Esophagus muscularis mucosa (tissue), 4 donors: ENCODE measurements at places on chromosomes 1 and 21.

DNA sequence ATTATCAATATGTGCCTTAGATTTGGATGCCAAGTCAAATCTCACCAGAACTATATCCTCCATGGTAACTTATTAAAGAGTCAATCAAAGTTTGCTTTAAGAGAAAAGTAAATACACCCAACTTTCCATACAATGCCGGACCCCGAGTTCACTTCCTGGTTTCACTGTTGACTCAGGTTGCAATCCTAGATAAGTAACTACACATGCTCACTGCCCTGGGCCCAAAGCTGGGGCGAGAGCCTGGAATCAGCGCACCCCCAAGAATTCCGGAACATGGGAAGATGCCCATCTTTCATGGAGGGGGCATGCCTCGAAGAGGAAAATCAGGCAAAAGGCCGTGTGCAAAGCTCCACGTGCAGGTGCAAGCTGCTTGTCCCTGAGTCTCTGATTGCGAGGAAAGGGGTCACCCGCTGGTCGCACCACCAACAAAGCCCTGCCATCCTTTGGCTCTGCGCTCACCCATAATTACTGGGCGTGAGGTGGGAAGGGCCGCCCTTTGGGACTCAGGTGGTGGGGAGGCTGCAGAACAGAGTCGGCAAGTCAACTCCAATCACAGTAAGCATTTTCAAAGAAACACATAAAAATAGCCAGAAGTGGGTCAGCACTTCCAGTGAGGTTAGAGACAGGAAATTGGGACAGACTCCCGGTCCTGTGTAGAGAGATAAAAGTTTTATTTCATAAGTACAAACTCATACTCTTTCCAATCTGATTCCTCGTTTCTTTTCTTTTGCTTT lies 167.7 kb downstream of the TOMM20 start:
- H3K4me1 ChIP-seq, result peaks cover 79% of the 10 kb centered on the region
- peak overlapping the region; percentile 75 for H3K27ac ChIP-seq
- H3K4me3 ChIP-seq, result no peak overlapping the region
- DNase-seq, result no peak
- H3K27me3 ChIP-seq, result no peaks in the 10 kb centered on the region

GRCh38 chr1:38848071-38848470 lies 11.5 kb downstream of the RRAGC start:
- H3K4me1 ChIP-seq, result peaks cover 4% of the 10 kb centered on the region
- no peaks in the 10 kb centered on the region for H3K27me3 ChIP-seq
- no peak for DNase-seq
- peaks cover 24% of the 10 kb centered on the region for H3K36me3 ChIP-seq
- no peak overlapping the region for H3K4me3 ChIP-seq

GRCh38 chr21:25169370-25169769 lies 437.9 kb downstream of the MRPL39 start:
- no peak overlapping the region for H3K4me3 ChIP-seq
- no peaks in the 10 kb centered on the region for H3K36me3 ChIP-seq
- no peaks in the 10 kb centered on the region for H3K27me3 ChIP-seq
- H3K4me1 ChIP-seq, result no peaks in the 10 kb centered on the region

- no peaks in the 10 kb centered on the region for H3K36me3 ChIP-seq
- no peak overlapping the region for H3K4me3 ChIP-seq
- H3K4me1 ChIP-seq, result no peaks in the 10 kb centered on the region
- H3K27me3 ChIP-seq, result no peaks in the 10 kb centered on the region
- peak; percentile 80 for DNase-seq
Measured at GRCh38 chr1:14100444-14100843, 400.5 kb downstream of the PRDM2 start.

- DNase-seq, result no peak
- no peaks in the 10 kb centered on the region for H3K27me3 ChIP-seq
- H3K4me3 ChIP-seq, result no peak overlapping the region
- H3K27ac ChIP-seq, result no peak overlapping the region
- H3K4me1 ChIP-seq, result peaks cover 96% of the 10 kb centered on the region
Measured at GRCh38 chr1:226714148-226714547, 24.9 kb downstream of the ITPKB start.

- no peaks in the 10 kb centered on the region for H3K27me3 ChIP-seq
- no peaks in the 10 kb centered on the region for H3K4me1 ChIP-seq
- no peak overlapping the region for H3K4me3 ChIP-seq
- no peaks in the 10 kb centered on the region for H3K36me3 ChIP-seq
- DNase-seq, result no peak
- no peak overlapping the region for H3K27ac ChIP-seq
Measured at GRCh38 chr1:22368125-22368524, 83.5 kb upstream of the ZBTB40 start.

GRCh38 chr21:15159382-15160020 lies 94.7 kb upstream of the NRIP1 start:
- no peaks in the 10 kb centered on the region for H3K36me3 ChIP-seq
- H3K27me3 ChIP-seq, result no peaks in the 10 kb centered on the region
- no peaks in the 10 kb centered on the region for H3K4me1 ChIP-seq
- DNase-seq, result no peak
- no peak overlapping the region for H3K27ac ChIP-seq

DNA sequence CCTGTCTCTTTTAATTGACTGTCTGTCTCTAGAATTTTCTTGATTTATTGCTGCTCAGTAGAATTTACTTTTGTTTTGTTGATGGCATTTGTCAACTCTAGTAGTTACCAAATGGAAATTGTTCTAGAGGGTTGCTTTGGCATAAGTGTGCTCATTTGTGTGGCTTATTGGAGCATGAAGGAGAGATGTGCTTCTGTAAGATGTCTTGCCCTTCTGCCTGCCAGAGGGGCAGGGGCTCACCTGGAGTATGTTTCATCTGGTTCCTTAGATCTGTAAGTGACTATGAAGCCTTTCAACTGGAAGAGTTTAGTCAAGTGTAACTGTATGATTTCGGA lies 345.5 kb downstream of the DISC1 start:
- no peak overlapping the region for H3K4me3 ChIP-seq
- no peaks in the 10 kb centered on the region for H3K4me1 ChIP-seq
- no peak overlapping the region for H3K27ac ChIP-seq
- no peaks in the 10 kb centered on the region for H3K27me3 ChIP-seq
- no peaks in the 10 kb centered on the region for H3K36me3 ChIP-seq
